ENCODE measurements at places on chromosomes 7 and 10.

- DNase-seq, result peak; percentile 35
These were observed 6.5 kb upstream of the NANOS1 start for GRCh38 chr10:119022846-119023552.

GRCh38 chr10:43174969-43175368 is 36.7 kb downstream of the CSGALNACT2 start:
- no peak for DNase-seq

DNA sequence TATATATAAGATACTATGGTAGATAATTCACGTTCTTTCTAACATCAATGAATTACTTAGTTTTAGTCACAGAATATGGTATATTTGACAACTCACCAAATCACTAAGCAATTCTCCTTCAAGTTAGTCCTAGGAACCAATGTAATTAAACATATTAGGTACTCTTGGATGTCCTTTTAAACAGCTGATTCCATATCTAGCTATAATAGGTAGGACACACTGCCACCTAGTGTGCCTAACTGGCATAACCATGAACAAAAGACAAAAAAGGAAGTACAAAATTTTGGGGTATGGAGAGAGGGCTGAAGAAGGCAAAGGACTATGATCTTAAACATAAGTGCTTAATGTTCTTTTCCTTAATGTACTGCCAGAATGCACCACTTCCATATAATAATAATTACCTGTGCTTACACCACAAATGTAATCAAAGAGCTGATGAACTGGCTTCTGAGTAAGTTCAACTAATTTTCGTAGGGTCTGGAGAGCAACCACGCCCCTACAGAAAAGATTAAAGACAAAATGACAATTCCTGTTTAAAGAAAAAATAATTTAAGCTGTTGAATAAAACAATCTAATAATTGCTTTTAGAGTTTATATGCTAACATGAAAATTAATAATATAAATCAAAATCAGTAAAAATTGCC is 28.7 kb downstream of the PNPLA8 start:
- peak; percentile 79 for DNase-seq

DNA sequence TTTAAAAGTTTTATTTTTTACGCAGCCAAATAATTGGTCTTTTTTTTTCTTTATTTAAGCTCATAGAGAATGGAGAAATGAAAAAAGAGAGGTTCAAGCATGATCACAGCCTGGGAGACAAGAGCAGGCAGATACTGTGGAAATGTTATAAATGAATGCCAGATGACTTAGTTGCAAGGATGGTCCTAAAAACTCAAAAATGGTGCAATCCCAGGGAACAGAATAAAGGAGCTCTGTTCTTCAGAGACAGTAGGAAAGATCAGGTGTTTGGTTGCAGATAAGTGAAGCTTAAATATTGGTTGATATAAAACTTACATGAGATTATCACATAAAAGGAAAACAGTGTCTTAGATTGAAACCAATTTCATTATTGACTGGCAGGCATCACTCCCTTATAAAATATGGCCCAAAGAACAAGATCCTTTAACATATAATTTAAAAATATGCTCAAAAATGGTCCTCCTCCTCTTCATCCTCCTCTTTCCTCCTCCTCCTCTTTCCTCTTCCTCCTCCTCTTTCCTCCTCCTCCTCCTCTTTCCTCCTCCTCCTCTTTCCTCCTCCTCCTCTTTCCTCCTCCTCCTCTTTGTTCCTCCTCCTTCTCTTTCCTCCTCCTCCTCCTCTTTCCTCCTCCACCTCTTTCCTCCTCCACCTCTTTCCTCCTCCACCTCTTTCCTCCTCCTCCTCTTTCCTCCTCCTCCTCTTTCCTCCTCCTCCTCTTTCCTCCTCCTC is 18.6 kb downstream of the GNAT3 start:
- DNase-seq, result no peak

GRCh38 chr10:33134011-33134751 is 176.2 kb upstream of the ITGB1 start:
- DNase-seq, result peak; percentile 50
